ENCODE measurements at places on chromosomes 3 and 15. TPM values are rescaled to one million over a fixed set of nuclear protein-coding genes. Genes with fewer than 3 reads are reported as not detected.

- no peak for DNase-seq
Measured at GRCh38 chr3:128969993-128970739, 23.7 kb downstream of the CFAP92 start.

GRCh38 chr3:77236118-77236517 lies 196.2 kb downstream of the ROBO2 start:
- no peak for DNase-seq

GRCh38 chr15:35669432-35670045 lies 123.6 kb upstream of the DPH6 start:
- DNase-seq = no peak

GRCh38 chr3:150194513-150194912 lies 213.6 kb upstream of the TSC22D2 start:
- no peak for DNase-seq

GRCh38 chr3:72008226-72008996 lies 223.5 kb upstream of the PROK2 start:
- DNase-seq = no peak

C2CD4A gene
- 0.05 TPM for total RNA-seq

NMNAT3 gene
- total RNA-seq = 9.7 TPM

All from cardiac septum (tissue), 1 donor.